ENCODE measurements at places on chromosomes 11 and 22.

- no peak for DNase-seq
These were observed at the start of gene PACSIN3 for GRCh38 chr11:47186076-47186699. Gene PACSIN3 (minus strand): TSS chr11:47186434. CDS start chr11:47182727, 3,707 bp downstream.

DNA sequence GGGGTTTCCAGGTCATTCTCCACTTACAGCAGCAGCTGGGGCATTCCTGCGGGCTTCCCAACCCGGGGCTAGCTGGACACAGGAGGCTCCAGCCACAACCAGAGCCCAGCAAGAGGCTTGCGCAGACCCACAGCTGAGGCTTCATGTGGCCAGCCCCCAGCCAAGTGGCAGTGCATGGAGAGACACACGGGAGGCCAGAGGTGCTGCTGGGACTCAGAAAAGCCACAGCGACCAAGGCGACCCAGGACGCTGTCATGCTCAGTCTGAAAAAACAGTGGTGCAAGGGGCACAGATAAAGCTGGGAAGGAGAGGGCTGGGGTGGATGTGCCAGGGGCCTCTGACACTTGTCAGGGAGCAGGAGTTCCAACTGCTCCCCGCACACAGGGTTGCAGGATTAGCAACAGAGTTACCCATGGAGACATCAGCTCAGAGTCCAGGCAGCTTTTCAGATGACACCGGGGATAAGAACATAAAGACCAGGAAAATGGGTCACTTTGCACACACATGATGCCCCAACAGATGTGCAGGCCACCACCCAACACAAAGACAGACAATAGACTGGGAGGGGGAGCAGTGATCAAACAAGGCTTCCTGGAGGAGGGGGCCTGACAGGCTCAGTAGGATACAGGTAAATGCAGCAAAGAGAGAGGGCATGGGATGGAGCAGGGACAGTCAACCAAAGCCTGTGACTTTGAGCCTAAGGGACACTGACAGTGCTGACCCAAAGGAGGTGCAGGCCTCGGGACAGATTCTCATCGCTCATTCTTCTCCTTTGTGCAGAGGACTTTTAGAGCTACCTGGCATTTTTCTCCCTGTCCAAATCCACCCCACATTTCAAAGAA, 6.9 kb upstream of the NEAT1 start:
- no peak for DNase-seq

- DNase-seq: no peak
These were observed 43.1 kb downstream of the SVIP start for GRCh38 chr11:22786475-22786874.

- no peak for DNase-seq
These were observed 26.8 kb downstream of the RPL3 start for GRCh38 chr22:39292561-39293074.

DNA sequence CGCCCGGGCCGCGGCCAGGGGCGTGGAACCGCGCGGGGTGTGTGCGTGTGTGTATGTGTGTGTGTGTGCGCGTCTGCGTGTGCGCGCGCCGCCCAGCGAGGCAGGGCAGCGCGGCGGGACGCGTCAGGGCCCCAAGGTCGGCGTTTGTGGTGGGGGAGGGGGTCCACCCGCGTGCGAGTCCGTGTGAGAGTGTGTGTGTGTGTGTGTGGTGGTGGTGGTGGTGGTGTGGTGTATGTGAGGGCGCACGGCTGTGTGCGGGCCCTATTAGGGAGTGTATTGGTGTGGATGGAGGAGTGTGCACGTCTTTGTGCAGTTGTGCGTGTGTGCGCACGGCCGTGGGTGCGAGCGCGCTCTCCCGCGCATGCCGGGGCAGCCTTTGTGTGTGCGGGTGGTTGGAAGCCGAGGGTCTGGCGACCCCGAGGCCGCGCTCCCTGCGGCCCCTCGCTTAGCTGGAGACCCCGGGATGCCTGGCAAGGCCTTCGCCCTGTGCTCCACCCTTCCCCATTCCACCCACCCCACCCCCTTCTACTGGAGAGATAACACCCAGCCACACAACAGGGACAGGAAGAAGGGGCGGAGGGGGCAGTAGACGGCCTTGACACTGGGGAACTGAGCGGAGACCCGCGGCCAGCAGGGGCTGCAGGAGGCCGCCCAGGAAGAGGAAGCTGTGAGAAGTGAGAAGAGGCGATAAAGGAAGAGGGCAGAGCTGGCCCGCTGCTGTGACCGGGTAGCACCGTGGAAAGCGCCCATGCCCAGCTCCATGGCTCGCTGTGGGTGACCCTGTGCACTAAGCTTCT, 528 bp upstream of the ARRB1 start:
- peak; percentile 84 for DNase-seq

DNA sequence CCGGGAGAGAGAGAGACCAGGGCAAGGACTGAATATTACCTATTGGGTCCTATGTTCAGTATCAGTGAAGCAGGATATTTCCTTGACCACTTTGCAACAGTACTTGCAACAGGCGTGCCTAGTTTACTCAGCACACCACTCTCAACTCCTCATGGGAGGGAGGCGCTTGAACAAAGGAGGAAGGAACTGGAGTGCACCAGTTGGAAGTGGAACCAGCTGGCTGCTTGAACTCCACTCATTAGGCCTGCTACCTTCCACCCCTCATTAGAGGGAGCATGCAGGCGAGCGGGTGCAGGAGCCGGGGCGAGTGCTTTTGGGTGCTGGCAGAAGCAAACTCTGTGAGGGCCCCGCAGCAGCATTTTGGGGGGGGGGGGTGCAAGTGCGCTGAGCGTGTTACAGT, 1369.6 kb upstream of the RAG2 start:
- no peak for DNase-seq

GRCh38 chr11:17443423-17443822, 33.2 kb downstream of the ABCC8 start:
- no peak for DNase-seq

DNA sequence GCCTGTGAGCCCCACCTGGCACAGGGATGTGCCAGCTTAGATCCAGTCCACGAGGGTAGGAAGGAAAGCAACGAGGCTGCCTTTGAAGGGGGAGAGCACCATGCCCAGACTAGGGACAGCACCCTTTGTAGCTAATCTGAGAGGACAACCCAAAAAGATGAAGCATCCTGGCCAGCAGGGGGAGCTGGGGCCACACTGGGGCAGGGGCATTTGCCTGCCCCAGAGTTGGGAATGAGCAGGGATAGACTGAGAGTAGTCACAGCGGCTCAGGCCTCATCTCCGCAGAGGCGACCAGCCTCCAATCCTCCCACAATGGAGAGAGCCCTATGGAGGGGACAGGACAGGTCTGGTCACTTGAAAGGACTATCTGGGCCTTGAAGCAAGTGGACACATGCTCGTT, 16.4 kb downstream of the LMO1 start:
- DNase-seq: no peak

DNA sequence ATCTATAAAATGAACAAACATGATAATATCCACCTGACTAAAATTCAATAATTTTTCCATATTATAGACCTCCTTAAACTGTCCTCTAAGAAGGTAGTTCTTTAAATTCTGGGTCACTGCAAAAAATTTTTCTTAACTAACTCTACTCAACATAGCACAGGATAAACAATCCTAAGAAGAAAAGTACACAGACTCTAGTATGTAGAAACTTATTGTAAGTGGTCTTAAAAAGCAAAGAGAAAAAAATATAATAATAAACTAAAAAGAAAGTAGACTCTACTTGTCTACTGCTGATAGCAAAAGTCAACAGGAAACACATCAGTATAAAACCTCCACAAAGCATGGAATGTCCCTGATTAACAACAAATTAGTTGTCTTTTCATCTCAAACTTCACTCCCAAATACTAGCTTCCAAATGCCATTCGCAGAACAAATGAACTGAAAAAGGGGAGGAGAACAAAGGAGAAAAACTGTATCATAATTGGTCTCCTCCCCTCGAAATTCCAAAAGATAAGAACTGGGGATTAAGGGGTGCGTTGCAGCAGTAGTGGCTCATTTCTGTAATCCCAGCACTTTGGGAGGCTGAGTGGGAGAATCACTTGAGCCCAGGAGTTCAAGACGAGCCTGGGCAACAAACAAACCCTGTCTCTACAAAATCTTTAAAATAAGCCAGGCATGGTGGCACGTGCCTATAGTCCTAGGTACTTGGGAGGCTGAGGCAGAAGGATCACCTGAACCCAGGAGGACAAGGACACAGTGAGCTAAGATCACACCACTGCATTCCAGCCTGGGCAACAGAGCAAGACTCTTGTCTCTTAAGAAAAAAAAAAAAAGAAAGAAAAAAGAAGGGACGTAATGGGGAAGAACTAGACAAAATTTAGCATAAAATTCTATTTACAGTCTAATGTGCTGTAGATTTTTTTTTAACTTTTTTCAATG, 6.5 kb downstream of the FCHSD2 start:
- DNase-seq: no peak

- no peak for DNase-seq
These were observed 21.9 kb downstream of the SERPINH1 start for GRCh38 chr11:75583718-75584658.

DNA sequence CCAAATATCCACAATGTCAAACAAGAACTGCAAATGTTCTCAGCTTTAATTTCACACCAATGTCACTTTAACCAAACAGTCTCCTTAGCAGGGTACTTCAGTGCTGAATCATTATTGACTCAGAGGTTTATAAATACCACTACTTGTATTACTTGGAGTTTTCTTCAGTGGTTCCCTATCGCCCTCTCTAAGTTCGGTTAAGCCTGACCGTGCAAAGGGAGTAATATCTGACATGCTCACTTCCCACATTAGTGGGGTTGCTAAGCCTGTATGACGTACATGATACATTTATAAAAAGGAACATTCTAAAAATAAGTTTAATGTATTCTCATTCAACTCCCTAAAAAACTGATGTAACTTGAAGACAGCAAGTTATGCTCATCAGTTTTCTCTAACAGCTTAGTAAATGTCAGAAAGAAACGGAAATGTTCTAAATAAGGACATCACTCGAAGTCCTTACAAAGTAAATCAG, 93.1 kb upstream of the ZC3H12C start:
- no peak for DNase-seq
